ENCODE measurements at places on chromosomes 12 and 14. TPM values are rescaled to one million over a fixed set of nuclear protein-coding genes. Genes with fewer than 3 reads are reported as not detected.

FCF1 gene
- polyA plus RNA-seq: 13.7 TPM

PLEKHG7 gene
- polyA plus RNA-seq: not detected

KLRC1 gene
- 0.23 TPM for polyA plus RNA-seq

RIN3 gene
- 7.5 TPM for polyA plus RNA-seq

CLEC6A gene
- not detected for polyA plus RNA-seq

PZP gene
- 0.36 TPM for polyA plus RNA-seq

NEUROD4 gene
- not detected for polyA plus RNA-seq

GPR137C gene
- 0.68 TPM for polyA plus RNA-seq

SLC5A8 gene
- polyA plus RNA-seq: not detected

NRXN3 gene
- polyA plus RNA-seq: 1.5 TPM

NPAS3 gene
- polyA plus RNA-seq: 0.48 TPM

ITGB7 gene
- polyA plus RNA-seq: 0.45 TPM

APOLD1 gene
- 20.9 TPM for polyA plus RNA-seq

NKX2-1 gene
- polyA plus RNA-seq: not detected

GDF3 gene
- 0.32 TPM for polyA plus RNA-seq

ENDOU gene
- polyA plus RNA-seq: 0.45 TPM

PTPRR gene
- polyA plus RNA-seq: 0.72 TPM

KRT74 gene
- 0.14 TPM for polyA plus RNA-seq

CD69 gene
- polyA plus RNA-seq: 0.68 TPM

AMHR2 gene
- 0.48 TPM for polyA plus RNA-seq

HEATR5A gene
- 15.0 TPM for polyA plus RNA-seq

CELA1 gene
- not detected for polyA plus RNA-seq

EML5 gene
- 0.14 TPM for polyA plus RNA-seq

KRT85 gene
- not detected for polyA plus RNA-seq

GPD1 gene
- 24.6 TPM for polyA plus RNA-seq

DBX2 gene
- 0.38 TPM for polyA plus RNA-seq

SCN8A gene
- 0.07 TPM for polyA plus RNA-seq

ANKS1B gene
- polyA plus RNA-seq: 0.43 TPM

RNF212B gene
- not detected for polyA plus RNA-seq

SMOC1 gene
- 13.4 TPM for polyA plus RNA-seq

LBHD2 gene
- not detected for polyA plus RNA-seq

GLT8D2 gene
- 9.9 TPM for polyA plus RNA-seq

BDKRB2 gene
- polyA plus RNA-seq: 0.57 TPM

CLEC2B gene
- polyA plus RNA-seq: 5.0 TPM

ZC2HC1C gene
- 8.4 TPM for polyA plus RNA-seq

VRTN gene
- polyA plus RNA-seq: not detected

Data from right cardiac atrium (tissue), 5 donors.